Large intestine (tissue), 12 donors: ENCODE measurements at places on chromosomes 2 and 18. TPM values are rescaled to one million over a fixed set of nuclear protein-coding genes. Genes with fewer than 3 reads are reported as not detected.

Gene HSBP1L1
- 54.5 TPM for polyA plus RNA-seq

Gene PROKR1
- polyA plus RNA-seq = 0.15 TPM

DNA sequence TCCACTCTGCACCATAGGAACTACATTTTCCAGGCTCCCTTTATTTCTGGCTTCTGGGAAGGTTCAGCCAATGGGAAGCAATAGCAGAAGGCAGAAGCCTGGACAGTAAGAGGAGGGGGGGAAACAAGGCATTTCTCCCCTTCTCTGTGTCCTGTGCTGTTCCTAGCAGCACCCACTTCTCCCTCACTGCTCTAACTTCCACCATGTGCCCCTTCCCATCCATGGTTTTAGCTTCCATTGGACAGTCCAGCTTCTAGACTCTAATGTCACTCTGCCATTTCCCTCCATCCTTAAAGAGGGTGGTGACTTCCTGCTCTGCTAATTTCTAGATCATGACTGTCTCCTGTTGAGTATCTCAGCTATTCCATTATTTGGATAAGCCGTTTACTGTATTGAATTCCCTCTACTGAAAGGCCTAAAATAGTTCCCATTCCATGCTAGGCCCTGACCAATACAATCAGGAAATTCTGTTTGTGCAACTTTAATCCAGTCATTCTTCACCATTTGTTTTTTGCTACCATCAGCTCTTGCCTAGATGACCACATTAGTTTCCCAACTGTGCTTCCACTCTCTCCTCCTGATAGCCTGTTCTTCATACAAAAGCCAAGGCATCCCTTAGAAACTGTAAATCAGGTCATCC is 20.8 kb upstream of the LYPD1 start:
- no peak for DNase-seq

- no peak for DNase-seq
Measured at GRCh38 chr18:50090370-50091312, 104.3 kb downstream of the MYO5B start.
